ENCODE measurements at places on chromosomes 7 and 10.

DNA sequence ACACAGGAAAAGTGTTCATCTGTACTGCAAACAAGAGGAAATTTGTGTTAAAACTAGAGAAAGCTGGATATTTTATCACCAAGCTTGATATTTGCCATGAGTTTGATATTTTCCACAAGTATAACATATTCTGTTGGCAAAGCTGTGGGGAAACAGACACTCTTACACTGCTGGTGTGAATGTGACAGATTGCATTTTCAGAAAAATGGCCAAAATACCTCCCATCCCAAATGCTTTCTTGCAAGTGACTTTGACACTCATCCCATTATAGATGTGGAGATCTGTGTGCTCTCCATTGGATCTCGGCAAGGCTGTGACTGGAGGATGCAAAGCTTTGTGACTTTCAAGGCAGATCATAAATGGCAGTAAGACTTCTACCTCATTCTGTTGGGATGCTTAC is 30.5 kb downstream of the ZNF713 start:
- DNase-seq: no peak

DNA sequence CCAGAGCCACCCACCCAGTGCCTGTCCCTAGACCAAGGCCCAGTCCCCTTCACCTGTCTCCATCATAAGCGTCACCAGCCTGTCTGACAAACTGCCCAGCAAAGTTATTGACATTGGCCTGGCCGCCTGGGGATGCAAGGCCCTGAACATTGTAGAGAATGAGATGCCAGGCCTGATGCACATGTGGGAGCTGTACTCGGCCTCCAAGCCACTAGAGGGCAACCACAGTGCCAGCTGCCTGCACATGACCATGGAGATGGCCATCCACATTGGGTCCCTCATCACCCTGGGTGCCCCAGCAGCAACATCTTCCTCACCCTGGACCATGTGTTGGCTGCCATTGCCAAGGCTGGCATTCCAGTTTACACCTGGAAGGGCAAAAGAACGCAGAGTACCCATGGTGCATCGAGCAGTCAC is 63.7 kb upstream of the ANTXRL start:
- peak; percentile 58 for DNase-seq

- no peak for DNase-seq
Measured at GRCh38 chr7:40299097-40299496, 164.3 kb downstream of the SUGCT start.

- no peak for DNase-seq
Measured at GRCh38 chr7:121547544-121548092, 151.5 kb upstream of the FAM3C start.

DNA sequence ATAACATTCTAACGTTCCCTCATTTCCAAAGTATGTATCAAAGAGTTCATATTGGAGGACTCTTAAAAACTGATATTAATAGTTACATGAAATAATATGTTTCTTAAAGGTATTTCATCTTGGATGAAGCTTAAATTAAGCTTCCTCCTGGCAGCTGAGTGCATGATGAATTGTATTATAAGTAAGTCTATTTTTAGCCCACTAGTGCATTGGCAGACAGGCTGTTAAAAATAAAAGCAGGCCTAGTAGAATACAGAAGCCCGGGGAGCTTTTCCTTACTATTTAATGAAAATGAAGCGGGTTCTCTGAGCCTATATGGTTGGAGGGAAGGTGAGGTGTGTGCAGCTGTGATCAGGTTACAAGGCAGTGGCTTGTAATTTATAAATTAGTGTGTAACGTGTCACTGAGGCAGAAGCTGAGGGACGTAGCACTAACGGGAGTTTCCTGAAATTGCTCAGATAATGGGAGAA is 130.7 kb upstream of the KMT2E start:
- DNase-seq: no peak

- DNase-seq: no peak
Measured at GRCh38 chr7:20352573-20353306, 22.0 kb downstream of the ITGB8 start.

GRCh38 chr10:133235265-133235855 is 2.3 kb upstream of the VENTX start:
- DNase-seq: no peak

DNA sequence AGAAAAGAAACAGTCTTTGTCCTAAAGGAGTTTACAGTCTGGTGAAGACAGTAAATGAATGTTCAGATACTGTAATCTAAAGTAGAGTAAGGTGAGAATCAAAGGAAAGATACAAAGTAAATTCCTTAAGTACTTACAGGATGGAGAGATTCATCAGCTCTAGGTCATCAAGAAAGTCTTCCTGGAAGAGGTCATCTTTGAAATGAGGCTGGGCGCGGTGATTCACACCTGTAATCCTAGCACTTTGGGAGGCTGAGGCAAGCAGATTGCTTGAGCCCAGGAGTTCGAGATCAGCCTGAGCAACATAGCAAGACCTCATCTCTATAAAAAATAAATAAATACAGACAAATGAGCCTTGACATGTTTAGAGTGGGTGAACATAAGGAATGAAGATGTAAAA is 18.3 kb downstream of the FHIP2A start:
- no peak for DNase-seq

DNA sequence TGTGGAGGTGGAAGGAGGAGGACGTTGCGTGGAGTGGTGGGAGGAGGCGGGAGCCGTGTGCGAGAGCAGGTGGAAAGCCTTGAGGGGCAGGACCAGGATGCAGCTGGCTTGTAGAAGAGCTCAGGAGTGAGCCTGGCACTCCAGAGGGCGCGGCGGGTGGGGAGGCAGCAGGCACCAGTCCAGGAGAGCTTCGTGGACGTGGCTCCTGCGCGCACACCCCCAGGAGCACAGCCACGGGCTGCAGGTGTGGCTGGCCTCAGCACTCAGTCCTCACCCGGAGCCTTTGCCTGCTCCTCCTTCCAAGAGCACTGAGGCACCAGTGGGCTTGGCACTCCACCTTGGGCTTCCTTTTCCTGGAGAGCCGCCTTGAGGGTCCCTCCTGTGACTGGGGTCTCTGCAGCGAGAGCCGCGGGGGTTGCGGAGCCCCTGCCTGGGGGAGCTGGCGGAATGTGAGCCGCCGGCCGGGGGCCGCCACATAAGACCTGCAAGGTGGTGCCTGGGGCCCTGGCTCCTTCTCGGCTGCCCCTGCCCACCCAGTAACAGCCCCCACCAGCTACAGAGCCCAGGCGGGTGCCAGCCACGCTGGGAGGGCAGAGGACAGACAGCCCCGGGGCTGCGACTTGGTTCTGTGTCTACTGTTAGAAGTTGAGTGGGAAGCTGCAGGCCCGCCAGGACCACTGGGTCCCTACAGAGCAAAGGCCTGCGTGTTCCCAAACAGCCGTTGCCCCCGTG is 11.1 kb downstream of the MAFK start:
- DNase-seq: peak; percentile 68

DNA sequence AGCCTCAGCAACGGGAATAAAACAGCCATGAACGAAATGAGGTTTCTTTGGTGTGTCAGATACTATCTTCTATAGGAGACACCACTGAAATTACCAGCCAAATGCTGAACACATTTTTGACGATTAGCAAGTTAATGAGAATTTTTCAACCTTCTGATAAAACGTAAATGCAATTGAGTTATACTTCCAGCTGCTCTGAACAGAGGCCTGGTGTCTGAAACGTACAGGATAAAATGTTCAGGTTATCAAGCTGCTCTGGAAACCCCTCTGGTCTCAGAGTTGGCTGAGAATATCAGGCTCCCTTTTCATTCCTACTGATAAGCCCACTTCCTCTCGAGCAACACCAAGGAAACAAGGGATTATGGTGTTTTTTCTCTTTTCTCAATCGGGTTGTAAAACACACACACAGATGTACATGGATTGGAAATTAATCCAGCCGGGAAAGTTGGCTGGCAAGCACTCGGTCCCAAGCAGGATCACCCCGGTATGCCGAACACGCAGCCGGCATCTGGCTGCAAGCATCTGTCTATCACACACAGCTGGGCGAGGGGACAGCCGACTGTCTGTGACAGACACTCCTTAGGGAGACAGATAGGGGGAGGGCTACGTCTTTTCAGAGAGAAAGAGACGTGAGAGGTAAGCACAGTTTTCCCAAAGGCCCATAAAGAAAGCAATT is 171.8 kb downstream of the PRKAG2 start:
- DNase-seq: no peak

DNA sequence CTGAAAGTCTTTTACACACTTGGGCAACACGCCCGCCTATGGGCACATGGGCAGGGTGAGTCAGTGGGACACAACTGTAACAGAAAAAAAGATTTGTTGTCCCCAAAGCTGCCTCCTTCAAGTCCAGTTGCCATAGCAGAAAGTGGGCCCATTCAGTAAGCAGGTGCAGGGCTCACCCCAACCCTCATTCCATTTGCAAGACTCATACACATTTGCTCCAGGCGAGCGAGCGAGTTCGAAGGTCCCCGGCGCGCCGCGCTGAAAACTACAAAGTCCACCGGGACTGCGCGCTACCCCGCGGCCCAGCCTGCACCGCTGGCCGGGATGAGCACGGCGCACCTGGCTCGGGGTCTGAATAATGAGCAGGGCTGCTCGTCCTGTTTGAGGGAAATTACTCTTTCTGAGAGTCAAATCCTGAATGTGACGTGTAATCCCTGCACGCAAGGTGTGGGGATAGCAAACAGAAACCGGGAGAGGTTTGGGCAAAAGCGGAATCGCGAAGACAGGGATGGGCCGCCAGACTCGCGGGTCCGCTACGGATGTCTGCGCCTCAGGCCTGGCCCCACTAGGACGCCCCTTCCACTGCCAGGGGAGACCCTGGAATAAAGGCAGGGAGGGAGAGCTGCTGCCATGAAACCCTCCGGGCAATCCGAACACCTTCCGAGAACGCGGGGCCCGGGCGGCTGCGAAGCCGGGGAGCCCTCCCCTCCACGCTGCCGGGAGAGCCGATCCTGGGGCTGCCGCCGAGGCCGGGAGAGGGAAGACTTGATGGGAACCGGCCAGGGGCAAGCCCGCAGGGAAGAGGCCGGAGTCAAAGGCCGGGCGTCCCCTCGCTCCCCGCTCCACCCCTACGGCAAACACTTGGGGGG is 982 bp downstream of the COBL start:
- DNase-seq: no peak

DNA sequence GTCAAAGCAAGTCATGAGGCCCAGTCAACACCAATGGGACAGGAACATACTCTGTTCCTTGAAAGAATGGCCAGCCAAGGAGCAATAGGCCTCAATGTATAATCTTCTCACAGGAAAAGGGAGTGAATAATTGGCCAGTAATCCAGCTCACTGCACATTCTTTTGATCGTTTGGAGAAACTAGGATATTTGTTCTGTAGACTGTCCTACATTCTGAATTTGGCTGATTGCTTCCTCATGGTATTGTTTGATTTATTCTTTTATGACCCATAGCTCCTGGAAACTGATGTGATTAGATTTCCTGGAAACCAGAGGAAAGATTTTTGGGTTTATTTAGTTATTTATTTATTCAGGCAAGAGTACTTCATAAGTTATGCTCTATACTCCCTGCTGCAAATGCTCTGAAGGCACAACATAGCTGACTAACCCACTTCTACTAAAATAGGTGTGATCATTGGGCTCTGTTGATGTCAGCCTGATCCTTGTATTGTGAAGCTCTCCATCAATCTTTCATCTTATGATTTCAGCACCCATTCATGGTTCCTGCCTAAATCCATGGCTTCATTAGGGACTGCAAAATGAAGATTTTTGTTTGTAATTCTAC is 745.2 kb downstream of the SUGCT start:
- DNase-seq: no peak

- DNase-seq: no peak
Measured at GRCh38 chr10:124592101-124592500, 130.5 kb downstream of the LHPP start.

DNA sequence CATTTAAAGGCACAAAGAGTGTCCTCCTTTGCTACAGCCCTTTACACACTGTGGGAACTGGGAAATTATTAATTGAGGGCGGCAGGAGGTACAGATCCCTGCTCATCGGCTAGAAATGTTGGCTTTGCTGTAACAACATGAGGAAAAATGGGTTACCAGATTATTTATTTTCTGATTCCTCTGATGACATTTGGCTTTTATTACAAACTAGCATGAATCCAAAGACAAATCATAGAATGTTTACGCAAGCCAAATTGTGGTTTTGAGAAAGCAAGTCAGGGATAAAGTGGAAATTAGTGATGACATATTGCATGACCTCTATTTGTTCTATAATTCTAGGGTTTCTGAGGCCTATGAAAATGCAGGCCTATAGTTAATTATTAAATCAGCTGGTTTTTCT is 126.1 kb upstream of the TMEM196 start:
- DNase-seq: no peak

DNA sequence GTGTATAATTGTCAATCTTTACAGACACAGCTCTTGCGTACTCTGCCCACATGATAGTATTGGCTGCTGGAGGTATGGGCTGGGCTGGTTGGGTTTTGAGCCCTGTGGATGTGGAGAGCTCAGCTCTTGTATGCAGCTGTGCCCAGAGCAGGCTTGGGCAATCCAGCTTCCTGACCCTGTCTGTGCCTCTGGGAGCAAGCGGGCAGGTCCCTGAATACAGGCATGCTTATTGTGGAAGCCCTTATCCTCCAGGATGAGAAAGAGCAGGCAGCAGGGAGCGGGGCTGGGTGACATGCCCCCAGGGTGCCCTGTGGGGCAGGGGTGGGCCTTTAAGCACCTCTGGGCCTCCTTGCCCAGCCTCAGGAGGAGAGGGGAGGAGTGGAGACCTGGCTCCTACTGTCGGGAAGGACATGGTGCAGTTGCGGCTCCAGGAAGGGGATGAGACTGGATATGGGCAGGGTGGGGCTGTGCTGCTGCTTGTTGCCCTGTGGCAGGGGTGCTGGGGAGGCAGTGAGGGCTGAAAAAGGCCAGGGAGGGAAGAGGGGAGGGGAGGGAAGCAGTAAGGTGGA is 32.7 kb upstream of the SH2D4B start:
- DNase-seq: no peak

DNA sequence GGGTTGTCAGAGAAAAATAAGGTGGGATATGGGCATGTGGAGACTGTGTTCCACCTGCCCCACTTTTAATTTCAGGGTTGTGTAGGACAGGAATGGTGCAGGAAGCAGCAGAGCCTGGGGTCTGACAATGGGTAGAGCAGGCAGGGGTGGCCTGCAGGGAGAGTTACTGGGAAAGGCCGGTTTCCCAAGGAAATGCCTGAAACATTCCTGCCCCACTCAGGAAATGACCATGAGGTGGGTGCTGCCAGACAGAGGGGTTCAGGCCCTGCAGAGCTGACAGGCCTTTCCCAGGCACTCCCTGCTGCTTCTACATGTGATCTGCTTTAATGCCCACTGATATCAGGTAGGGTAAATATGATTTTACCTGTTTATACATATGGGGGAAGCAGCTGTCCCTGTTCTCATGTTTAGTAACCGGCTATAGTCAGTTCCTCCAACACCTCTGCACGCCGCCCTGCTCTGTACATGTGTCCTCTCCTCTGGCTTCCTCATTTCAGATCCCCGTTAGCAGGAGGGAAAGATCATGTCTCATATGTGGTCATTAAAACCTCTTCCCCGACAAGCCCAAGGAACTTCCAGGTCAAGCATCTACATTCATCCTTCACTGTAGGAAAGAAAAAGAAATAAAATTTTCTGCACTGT is 118.6 kb upstream of the PRSS58 start:
- DNase-seq: no peak

DNA sequence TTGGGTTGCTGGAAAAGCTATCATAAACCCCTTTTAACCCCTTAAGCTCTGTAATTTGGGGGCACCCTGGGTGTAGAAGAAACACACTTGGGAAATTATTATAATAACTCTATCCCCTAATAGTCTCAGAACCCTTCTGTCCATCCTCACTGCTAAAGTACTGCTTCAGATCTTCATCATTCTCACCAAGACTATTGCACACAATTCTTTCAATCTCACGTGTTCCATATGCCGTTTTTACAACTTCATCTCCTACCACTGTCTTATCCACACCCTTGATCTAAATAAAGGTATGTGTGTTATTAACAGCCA is 15.8 kb downstream of the ANKRD22 start:
- no peak for DNase-seq
